ENCODE measurements at places on chromosomes 7 and 10. TPM values are rescaled to one million over a fixed set of nuclear protein-coding genes. Genes with fewer than 3 reads are reported as not detected.

Gene OR6V1
- total RNA-seq = not detected

Gene PRF1
- total RNA-seq = 3.0 TPM

- no peak for DNase-seq
Observed at GRCh38 chr7:26029911-26030310, 122.1 kb upstream of the NFE2L3 start.

- no peak for DNase-seq
Observed at GRCh38 chr10:85645053-85645452, 721.5 kb downstream of the GRID1 start.

GRCh38 chr10:119364645-119365600, 157.6 kb downstream of the GRK5 start:
- DNase-seq = peak; percentile 4

DNA sequence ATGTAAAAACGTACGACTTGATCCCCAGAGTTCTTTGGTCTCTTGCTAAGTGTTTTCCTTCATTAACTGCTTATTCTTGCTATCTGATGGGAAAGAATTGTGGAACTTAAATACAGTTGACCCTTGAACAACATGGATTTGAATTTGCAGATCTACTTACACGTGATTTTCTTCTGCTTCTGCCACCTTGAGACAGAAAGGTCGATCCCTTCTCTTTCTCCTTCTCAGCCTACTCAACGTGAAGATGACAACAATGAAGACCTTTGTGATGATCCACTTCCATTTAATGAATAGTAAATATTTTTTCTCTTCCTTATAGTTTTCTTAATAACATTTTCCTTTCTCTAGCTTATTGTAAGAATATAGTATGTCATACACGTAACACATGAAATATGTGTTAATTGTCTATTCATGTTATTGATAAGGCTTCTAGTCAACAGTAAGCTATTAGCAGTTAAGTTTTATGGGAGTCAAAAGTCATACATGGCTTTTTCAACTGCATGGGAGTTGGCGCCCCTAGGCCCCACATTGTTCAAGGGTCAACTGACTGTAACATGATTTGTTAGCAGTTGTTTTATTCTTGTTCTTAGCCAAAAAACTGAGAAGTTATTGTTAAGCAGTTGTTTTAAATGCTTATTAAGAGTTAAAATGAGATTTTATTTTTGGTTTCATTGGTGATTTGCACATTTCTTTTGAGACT, 11.2 kb downstream of the MKLN1 start:
- DNase-seq = no peak

Gene TSPAN14
- total RNA-seq = 75.5 TPM

- no peak for DNase-seq
Observed at GRCh38 chr7:15947754-15948153, 261.3 kb upstream of the MEOX2 start.

DNA sequence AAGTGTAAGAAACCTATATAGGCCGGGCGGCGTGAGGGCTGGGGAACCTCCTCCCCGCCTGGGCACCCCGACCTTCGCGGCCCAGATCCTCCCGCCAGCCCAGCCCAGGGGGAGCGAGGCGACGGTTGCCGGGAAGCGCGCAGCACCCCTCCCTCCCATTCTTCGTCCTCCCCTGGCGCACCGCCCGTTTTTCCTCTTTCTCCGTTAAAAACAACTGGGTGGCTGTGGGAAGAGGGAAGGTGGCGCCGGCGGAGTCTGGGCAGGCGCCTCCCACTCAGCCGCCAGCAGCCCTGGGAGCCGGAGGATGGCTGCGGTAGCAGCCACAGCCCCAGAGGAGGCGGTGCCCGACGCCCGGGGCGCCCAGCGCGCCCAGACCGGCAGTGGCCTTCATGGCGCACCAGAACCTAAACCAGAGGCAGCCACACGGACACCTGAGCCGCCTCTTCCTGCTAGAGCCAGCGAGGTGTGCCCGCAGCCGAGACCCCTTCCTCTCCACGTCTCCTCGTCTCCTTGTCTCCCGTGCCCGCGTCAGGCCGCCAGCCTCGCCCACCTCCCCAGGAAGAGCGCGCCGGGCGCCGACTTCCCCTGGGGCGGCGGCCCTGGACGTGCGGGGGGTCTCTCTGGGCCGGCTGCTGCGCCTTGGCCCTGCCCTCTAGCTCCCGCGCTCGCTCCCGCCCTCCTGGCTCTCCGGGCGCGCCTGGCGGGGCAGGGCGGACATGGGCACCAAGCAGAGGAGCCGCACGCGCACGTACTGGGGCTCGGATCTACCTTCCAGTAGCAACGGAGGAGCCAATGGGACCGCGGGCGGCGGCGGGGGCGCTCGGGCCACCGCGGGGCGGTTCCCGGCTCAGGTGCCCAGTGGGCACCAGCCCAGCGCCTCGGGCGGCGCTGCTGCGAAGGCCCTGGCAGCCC, 32.8 kb upstream of the SFTPD start:
- DNase-seq = peak; percentile 73

- no peak for DNase-seq
Observed at GRCh38 chr10:35268323-35268722, 68.0 kb upstream of the CCNY start.
